ENCODE measurements at places on chromosomes 16 and 17. TPM values are rescaled to one million over a fixed set of nuclear protein-coding genes. Genes with fewer than 3 reads are reported as not detected.

The BCL6B gene
- 2.0 TPM for total RNA-seq

The SGF29 gene
- 21.6 TPM for total RNA-seq

The KRT17 gene
- total RNA-seq = under 0.01 TPM

The CTRB1 gene
- not detected for total RNA-seq

The SLC6A2 gene
- under 0.01 TPM for total RNA-seq

The MPO gene
- total RNA-seq = 1.2 TPM

The EPOP gene
- total RNA-seq = 0.82 TPM

The SMIM22 gene
- total RNA-seq = not detected

The TBC1D3I gene
- total RNA-seq = under 0.01 TPM

The PYDC1 gene
- 0.41 TPM for total RNA-seq

The HAS3 gene
- total RNA-seq = 4.9 TPM

The MT1X gene
- 7.7 TPM for total RNA-seq

The NXPH3 gene
- total RNA-seq = 7.7 TPM

The KRTAP4-4 gene
- total RNA-seq = not detected

The CIBAR2 gene
- 0.41 TPM for total RNA-seq

Data from frontal cortex (tissue), 4 donors.